ENCODE measurements at places on chromosomes 2 and 18.

DNA sequence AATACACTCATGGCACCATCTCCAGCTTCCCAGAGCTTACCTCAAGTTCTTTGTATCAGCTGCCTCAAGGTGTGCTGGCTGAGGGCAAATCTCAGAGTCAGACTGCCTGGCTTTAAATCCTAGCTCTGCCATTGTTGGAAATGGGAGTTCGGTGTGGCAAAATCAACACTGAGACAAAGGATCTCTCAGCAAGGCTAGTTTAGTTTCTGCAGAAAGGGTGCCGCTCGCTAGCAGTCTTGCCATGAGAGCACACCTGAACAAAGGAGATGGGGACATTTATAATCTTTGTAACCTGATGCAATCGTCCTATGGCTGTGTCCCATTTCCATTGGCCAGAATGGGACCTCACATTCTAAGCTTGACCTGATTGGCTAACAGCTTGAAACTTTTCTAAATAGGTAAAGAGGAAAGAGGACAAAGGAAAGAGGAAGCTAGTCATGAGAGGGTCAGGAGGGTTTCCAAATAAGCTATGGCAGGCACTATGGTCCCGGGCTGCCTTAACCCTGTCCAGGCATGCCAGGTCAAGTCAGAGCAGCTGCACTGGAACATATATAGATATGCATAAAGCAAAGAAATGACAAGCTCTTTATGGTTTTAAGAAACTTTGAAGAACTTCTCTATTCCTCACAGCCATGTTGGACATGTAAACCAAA is 4.3 kb upstream of the UBE2F start:
- DNase-seq = no peak

DNA sequence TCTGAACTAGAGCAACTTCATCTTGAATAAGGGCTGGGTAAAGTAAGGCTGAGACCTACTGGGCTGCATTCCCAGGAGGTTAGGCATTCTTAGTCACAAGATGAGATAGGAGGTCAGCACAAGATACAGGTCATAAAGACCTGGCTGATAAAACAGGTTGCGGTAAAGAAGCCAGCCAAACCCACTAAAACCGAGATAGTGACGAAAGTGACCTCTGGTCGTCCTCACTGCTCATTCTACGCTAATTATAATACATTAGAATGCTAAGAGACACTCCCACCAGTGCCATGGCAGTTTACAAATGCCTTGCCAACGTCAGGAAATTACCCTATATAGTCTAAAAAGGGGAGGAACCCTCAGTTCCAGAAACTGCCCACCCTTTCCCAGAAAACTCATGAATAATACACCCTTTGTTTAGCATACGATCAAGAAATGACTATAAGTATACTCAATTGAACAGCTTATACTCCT is 109.1 kb downstream of the FIGN start:
- DNase-seq = no peak

GRCh38 chr2:46050489-46050888 is 246.7 kb upstream of the EPAS1 start:
- no peak for DNase-seq

DNA sequence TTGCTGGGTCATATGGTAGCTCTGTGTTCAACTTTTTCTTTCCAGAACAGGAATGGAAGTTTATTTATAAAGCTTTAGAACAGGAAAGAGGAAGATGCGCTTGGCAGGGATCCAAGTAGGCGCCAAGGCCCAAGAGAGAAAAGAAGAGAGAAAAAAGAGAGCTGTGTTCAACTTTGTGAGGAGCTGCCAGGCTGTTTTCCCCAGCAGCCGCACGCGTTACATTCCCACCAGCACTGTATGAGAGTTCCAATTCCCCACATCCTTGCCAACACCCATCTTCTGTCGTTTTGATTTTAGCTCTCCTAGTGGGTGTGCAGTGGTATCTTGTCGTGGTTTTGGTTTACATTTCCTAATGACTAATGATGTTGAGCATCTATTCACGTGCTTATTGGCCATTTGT is 51.4 kb downstream of the KCNF1 start:
- no peak for DNase-seq

- no peak for DNase-seq
These were observed 3.8 kb downstream of the VSNL1 start for GRCh38 chr2:17544256-17544655.

DNA sequence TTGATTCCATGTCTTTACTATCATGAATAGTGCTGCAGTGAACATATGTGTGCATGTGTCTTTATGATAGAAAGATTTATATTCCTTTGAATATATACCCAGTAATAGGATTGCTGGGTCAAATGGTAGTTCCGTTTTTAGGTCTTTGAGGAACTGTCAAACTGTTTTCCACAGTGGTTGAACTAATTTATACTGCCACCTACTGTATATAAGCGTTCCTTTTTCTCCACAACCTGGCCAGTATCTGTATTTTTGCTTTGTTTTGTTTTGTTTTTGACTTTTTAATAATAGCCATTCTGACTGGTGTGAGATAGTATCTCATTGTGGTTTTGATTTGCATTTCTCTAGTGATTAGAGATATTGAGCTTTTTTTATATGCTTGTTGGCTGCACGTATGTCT is 641.6 kb downstream of the SUCLG1 start:
- no peak for DNase-seq

DNA sequence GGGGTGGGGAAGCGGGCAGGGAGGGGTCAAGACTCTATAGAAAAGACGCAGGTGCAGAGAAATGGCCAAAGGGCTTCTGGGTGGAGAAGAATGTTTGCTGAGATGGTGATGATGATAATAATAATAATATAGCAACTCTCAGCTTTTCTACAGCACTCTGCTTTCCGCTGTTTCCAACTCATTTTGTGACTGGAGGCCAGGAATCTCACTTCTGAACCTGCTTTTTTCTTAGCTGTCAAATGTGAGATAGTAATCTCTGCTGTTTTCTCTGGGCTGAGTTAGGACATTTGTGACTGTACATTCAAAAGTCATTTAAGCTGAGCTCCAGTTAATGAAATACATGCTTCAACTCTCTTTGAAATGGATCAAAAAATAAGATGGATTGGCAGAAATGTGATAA is 58.4 kb downstream of the TNS1 start:
- DNase-seq = no peak

DNA sequence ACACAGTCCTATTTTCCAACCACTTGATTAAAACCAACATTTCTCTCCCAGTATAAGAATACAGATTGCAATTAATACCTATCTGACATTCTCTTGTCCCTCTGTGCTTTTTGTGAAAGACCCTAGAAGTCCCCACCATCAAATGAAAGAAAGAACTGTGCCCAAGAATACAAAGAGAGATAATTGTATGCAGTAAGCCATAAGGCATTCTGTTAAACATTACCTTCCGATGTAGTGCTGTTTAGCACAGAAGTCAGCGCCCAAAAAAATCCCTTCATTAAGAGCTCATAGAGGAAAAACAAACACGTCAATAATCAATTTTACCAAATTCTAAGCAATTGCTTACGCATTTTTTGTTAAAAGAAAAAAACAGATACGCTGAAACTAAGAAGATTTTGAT is 41.1 kb downstream of the ZNF516 start:
- no peak for DNase-seq

GRCh38 chr2:30104307-30104706 is 42.5 kb upstream of the YPEL5 start:
- DNase-seq = no peak

DNA sequence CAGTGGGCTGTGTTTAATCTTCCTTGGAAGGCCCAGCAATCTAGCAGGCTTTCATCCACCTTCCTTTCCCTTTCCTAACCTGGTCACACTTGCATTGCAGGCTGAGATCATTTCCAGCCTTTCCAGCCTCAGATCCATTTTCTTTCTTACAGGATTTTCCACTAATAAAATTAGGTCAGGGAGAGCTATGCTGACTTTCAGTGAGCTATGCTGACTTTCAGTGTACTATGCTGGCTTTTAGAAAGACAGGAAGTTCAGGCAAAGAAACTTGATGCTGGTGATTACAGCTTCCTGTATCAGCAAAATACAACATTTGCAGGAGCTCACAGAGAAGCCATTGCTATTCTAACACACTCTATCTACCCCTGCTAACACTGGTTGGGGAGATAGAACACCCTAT is 735.0 kb downstream of the CCDC85A start:
- no peak for DNase-seq

DNA sequence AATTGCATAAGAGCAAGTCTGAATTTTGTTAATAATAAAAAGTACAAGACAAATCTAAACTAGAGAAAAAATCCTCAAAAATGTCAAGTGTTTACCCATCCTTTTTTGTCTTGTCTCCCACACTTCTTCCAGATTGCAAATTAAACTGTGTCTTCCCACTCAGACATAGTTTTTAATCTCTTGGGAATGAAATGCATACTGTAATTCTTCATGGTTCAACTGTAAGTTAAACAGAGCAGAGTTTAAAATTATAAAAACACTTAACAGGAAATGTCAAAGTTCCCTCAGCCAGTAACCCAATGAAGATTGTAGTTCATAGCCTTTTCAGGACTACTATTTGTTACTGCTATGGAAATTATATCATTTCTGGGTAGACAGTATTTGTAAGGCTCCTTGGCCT is 171.8 kb downstream of the UBE2E3 start:
- no peak for DNase-seq

- DNase-seq = no peak
These were observed 3.3 kb upstream of the TMEM18 start for GRCh38 chr2:680496-680895.

DNA sequence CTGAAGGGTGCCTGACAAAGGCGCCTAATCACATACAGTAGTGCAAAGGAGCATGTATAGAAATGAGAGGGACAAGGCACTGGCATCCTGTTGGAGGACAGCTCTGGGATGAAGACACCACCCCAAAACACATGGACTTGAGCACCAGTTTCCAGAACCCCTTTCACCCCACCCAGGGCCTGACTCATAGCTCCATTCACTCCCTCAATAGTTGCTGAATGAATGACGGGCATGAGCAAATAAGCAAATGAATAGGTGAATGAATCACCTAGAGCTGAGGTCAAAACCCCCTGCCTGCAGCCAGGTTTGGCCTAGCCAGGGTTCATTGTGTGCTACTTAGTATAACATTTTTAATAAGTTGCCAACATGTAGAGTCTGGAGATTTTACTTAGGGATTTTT is 66.3 kb downstream of the NRP2 start:
- no peak for DNase-seq

DNA sequence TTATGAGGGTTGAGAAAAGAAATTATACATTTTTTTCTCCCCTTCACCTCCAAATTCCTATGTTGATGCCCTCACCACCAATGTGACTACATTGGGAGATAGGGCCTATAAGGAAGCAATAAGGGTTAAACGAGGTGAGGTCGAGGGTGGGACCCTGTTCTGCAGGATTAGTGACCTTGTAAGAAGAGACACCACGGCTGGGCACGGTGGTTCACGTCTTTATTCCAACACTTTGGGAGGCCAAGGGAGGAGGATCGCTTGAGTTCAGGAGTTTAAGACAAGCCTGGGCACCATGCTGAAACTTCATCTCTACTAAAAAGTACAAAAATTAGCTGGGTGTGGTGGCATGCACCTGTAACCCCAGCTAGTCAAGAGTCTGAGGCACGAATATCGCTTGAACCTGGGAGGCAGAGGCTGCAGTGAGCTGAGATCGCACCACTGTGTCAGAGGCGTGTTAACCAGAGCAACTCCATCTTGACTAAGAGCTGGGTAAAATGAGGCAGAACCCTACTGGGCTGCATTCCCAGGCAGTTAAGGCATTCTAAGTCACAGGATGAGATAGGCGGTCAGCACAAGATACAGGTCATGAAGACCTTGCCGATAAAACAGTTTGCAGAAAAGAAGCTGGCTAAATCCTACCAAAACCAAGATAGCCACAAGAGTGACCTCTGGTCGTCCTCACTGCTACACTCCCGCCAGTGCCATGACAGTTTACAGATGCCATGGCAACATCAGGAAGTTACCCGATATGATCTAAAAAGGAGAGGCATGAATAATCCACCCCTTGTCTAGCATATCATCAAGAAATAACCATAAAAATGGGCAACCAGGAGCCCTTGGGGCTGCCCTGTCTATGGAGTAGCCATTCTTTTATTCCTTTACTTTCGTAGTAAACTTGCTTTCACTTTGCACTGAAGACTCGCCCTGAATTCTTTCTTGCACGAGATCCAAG is 77.0 kb downstream of the NCAPH start:
- no peak for DNase-seq

DNA sequence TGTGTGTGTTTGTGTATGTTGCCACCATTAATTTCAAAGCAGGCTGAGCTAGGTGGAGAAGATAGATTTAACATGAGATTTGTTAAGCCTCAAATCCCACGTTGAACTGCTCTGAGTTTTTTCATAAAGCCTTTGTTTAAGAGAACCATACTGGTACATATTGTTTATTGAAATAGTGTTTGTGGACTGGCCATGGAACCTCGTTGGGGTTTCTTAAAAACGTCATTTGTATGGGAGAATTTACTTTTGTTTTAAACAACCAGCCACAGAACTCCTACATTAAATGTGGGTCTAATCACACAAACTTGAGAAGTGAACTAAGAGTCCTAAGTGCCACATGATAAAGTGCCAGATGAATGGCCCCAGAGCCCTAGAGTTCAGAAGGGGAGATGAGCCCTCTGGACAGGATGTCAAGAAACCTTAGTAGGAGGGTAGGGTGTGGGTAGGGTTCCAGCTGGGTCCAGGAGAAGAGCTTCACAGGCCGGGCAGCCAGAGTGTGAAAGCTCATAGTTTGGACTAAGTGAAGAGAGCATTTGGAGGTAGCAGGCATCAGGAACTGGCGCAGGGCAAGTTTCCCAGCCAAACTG is 120.6 kb upstream of the EML6 start:
- no peak for DNase-seq

DNA sequence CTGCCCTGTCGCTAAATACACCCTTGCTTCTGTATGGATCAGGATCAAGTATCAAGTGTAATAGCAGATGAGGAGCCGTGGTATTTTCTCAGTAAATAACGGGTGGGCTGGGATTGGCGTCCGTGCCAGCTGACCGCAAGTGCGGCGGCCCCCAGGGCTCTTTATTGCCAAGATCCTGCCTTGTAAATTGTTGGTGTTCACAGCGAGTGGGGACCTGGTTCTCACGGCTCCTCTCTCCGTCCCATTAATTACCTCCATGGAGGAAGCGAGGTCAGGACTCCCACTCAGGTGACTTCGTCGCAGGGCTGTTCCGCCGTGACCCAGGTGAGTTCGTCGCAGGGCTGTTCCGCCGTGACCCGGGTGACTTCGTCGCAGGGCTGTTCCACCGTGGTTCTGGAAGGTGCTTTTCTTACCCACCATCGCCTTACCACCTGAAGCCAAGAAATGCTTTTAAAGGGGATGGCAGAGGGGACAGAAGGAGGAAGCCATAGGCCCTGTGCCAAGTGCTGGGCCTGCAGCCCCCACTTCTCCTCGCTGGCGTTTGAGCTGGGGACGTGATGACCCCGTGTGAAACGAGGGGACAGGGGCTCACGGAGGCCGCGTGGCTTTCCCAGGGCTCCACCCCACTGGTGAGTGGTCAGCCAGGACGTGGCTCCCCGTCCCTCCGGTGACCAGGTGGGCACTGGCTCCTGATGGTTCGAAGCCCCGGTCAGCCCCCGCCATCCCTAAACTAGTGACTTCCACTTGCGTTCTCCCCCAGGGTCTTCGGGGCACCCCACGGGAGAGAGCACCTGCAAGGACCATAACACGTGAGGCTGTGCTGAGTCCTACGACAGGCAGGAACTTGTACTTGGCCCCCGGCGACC is 118.4 kb downstream of the TWIST2 start:
- no peak for DNase-seq

GRCh38 chr2:26978061-26978596 is 7.7 kb downstream of the MAPRE3 start:
- no peak for DNase-seq

GRCh38 chr18:70372450-70373041 is 83.7 kb downstream of the SOCS6 start:
- no peak for DNase-seq

- no peak for DNase-seq
These were observed 80.0 kb upstream of the ZNF532 start for GRCh38 chr18:58784601-58785137.

Measured in activated T-cell treated with anti-CD3 and anti-CD28 coated beads for 4 hours (primary cell).